CD4-positive, CD25-positive, alpha-beta regulatory T cell (primary cell): ENCODE measurements at places on chromosomes 11 and 22. TPM values are rescaled to one million over a fixed set of nuclear protein-coding genes. Genes with fewer than 3 reads are reported as not detected.

The API5 gene
- polyA plus RNA-seq, result 120 TPM

The SOX10 gene
- polyA plus RNA-seq, result not detected

The CDC42BPG gene
- 0.13 TPM for polyA plus RNA-seq

The OR8G5 gene
- not detected for polyA plus RNA-seq

The SLC22A8 gene
- not detected for polyA plus RNA-seq

The MPPED2 gene
- polyA plus RNA-seq, result 0.47 TPM
